ENCODE measurements at places on chromosomes 5 and 9.

- peak; percentile 98 for DNase-seq
These were observed 29.2 kb upstream of the TGFBI start for GRCh38 chr5:135999406-136000139.

DNA sequence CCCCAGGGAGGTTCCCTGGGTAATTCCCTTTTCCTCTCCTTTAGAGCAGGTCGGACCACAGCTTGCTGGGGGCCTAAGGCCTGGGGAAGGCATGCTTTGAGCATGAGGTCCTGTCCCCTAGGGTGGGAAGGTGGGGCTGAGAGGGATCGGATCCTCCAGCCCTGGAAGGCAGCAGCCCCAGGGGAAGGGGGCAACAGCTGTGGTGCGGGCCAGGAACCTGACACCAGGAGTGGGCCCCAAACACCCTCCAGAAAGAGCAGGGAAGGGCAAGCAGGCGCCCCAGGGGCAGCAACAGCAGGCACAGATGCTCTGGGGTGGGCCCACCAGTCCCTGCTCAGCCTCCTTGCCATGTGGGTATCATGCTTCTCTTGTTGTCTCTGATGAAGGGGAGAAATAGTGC, 3.2 kb upstream of the CORO2A start:
- no peak for DNase-seq

DNA sequence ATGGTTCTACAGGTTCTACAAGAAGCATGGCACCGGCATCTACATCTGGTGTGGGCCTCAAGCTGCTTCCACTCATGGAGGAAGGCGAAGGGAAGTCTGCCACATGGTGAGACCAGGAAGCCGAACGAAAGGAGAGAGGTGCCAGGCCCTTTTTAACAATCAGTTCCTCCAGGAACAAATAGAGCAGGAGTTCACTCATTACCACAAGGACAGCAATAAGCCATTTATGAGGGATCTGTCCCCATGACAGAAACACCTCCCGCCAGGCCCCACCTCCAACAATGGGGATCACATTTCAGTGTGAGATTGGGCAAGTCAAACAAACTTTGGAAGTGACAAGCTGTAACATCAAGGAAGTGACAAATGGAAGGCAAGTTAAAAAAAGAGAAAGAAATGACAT, 95.5 kb upstream of the PTPN3 start:
- no peak for DNase-seq

- DNase-seq = no peak
These were observed 129.2 kb downstream of the CRB2 start for GRCh38 chr9:123485216-123485615.

DNA sequence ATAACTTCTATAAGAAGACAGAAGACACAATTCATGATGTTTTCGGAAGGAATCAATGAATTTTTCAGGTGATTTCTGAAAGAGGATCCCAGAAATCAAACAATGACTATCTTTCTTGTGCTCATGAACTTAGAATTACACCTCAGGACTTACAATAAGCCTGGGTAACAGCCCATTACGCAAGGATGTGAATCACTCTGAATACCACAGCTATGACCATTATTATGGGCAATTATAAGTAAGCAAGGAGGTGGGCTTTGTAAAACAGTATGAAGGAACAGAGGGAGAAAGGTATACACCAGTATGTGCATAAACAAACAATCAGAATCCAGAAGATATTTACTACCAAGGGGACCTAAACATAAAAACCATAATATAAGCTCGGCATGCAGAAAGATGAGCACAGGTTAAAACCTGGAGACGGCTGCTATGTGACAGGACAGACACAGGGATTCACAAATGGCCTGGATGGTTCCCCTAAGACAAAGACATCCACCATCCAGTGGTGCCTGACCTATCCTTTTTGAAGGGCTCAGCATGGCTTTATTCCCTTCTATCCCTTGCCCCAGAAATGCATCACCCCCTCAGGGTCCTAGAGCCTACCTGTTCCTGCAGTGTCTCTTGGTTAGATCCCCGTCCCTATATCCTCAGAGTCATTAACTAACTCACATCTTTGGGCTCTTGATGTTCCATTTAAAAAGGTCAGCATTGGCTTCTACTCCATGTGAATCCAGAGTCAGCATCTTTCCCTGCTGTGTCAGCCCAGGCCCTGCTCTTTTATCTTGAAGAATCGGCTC, 21.8 kb upstream of the PPP2CA start:
- DNase-seq = peak; percentile 86

GRCh38 chr9:85931495-85931894, 9.5 kb upstream of the NAA35 start:
- DNase-seq = no peak

DNA sequence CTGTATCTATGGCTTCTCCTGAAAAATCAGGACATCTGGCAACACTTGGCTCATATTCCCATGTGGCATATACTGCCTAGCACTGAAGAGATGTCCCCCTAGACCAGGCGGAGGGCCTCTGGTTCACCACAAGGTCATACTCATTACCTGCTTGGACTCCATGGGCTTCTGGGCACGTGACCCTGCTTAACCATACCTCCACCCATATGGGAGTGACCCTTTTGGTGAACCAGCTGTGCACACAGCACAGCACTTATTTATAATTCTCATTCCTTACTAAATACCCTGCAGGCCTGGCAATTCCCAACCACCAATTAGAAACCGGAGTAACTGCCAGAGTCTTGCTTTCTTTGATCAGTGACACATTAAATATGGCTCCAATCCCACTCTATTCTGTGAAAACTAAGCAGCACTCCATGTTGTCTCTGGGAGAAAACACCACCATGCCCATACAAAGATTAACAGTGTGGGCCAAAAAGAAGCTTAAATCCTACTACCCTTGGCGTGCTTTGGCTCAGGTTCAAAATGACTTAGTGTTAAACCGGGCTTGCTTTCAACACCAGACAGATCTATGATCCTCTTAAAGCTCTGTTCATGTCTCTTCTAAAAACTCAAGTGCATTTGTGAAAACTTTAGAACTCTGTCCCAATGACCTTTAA, 57.7 kb downstream of the MTMR12 start:
- peak; percentile 70 for DNase-seq

DNA sequence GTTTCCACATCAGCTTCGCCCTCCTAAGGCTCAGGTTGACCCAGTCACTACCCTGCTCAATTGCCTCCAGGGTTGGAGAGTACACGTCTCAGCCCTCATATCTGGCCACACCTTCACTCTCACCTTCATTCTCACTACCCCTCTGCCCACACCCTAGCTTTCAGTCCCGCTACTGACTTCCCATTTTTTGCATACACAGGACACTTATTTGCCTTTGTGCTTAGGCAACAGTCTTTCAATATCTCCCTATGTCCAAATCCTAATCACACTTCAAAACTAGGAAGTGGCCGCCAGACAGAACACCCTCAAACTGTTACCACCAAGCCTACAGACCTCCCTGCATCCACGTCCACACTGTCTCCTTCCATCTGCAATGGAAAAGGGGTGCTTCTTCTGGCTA, 10.9 kb downstream of the MCTP1 start:
- DNase-seq = no peak

DNA sequence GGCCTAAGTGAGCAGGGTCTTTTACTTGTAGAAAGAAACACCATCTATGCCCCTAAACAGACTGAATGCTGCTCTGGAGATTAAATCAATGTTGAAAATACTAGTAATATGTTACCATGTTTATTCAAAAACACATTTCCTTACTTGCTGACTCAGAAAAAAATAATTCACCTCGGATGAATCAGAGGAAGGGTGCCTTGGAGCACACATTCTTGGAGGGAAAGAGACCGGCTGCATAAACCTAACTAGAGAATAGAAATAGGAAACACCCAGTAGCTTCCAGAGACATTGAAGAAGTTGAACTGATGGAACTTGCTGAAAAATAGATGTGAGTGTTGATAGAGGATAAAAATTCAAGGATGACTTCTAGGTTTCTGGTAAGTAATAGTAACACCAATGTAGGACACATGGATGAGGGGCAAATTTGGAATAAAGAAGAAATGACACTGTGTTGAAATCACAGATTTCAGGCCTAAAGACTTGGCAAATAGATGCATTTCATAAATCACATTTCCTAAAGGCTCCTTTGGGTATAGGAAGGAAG, 76.9 kb upstream of the MINAR2 start:
- DNase-seq = peak; percentile 87

GRCh38 chr5:116626945-116627679, 52.5 kb upstream of the SEMA6A start:
- DNase-seq = no peak

DNA sequence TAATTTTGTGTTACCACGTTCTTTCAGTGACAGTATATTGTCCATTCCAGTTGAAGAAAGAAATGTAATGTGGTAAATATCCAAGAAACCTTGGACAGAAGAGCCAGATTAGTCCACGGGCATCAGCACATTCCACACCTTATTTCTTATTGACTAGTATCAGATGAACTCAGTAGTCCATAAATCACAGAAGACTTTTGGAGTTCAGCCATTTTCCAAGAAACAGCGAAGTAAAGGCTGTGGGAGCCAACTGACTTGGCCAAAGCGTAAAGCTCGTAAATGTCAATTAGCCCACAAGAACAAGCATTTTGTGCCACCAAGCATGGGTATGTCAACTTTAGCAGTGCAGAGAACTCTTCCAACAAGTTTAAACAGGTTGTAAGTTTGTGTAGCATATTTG, 60.2 kb upstream of the STARD4 start:
- DNase-seq = no peak

DNA sequence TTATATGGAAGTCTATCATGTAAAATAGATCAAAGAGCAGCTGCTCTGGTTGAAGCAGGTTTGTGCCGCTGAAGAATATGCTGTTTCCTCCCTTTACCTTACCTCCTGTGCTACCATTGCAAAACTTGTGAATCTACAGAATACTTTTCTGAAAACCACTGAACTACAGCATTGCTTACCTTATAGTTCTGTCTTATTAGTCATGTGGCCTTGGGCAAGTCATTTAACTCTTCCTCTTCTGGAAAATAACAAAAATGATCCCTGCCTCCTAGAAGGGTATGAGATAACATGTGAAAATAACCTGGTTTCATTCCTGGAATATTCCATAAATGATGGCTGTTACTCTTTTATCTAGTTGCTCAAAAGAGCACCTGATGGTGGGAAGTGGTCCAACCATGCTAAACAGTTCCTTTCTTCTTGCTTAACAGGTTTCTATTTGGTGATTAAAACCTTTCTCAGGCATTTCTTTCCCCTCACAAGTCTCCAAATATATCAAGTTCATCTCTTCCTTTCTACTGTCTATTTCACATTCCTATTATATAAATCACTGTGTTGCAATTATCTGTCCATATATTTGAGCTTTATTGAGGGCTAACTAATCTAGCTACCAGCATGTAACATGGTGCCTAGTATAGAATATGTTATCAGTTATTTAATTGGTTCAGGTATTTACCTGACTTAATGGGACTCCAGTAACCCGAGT, 15.0 kb downstream of the TRIM32 start:
- DNase-seq = no peak

DNA sequence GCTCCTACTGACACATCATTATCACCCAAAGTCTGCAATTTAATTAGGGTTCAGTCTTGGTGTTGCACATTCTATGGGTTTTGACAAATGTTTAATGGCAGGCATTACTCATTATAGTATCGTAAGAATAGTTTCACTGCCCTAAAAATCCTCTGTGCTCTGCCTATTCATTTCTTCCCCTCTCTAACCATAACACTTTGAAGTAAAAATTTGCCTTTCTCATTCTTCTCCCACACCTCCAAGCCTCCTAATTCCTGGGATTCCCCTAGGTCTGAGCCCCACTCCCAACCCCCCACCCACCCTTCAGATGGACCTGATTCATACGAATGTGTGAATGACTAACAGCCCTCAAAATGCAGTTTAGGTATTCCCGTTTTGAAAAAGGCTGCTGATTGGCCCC, 18.4 kb downstream of the ENC1 start:
- DNase-seq = peak; percentile 39

DNA sequence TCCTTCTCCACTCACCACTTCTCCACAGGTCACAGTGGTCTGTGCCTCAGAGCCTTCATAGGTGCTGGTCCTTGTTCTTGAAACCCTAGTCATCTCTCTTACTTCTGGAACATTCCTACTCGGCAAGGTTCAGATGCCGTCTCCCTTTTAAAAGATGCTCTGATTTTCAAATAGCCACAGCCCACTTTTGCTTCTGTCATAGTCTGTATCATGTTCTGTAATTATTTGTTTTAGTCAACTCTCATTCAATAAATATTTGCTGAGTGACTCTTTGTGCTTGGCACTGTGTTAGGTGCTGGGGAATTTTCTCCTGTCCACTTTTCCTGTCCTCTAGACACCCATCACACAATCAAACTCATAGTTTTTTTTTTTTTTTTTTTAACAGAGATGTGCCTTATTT, 181.3 kb upstream of the IL12B start:
- DNase-seq = no peak

GRCh38 chr5:128777052-128777451, 188.2 kb upstream of the SLC27A6 start:
- DNase-seq = no peak

DNA sequence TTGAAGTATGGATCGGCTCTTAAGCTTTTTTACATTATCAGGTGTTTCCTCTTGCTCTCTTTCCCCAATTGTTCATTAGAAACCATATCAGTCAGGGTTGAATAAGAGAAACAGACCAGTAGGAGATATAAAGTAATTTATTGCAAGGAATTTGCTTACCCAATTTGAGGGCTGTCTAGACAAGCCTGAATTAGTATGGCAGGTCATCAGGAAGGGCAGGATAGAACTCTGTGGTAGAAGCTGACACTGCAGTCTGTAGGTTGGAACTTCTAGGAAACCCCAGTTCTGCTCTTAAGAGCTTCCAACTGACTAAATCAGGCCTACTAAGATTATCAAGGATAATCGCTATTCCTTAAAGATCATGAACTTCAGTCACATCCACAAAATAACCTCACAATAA, 24.3 kb downstream of the ISOC1 start:
- no peak for DNase-seq

- DNase-seq = no peak
These were observed 653.7 kb downstream of the MTRR start for GRCh38 chr5:8522646-8523045.

DNA sequence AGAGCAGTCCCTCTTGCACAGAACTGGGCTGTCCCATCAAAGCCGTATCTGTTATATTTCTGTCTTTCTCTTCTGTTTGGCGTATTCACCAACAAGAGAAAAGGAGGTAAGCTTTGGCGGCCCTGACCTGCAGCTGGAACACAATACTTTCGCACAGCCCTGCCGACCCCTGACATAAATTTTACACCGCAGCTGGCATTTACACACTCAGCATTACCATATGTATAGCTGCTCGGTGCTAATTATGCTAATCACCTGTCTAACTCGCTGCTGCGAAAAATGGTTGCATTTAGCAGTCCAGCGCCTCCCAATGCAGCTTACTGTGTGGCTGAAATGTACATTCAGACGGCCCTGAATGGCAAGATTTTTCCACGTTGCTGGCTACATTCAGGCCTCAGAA, 20.8 kb downstream of the PTCH1 start:
- DNase-seq = no peak

GRCh38 chr9:97954550-97954989, 16.6 kb upstream of the HEMGN start:
- DNase-seq = no peak

DNA sequence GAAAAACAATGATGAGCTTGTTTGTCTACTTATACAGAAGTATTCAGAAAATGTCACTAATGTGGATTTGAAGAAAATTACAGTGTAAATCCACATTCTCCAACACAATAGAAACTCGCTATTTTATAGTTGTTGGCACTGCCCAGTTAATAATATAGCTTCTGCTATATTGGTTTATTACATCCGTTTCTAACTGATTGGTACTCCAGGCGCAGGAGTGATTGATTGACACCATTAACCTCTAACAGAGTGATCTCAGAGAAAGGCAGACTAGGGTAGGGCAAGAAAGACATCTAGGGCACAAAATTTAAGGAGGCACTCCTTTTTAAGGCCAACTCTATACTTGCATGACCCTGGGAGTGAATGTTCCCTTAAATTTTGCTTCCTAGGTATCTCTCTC, 84.0 kb upstream of the MIER3 start:
- DNase-seq = no peak

GRCh38 chr5:15209053-15209762, 290.8 kb upstream of the FBXL7 start:
- no peak for DNase-seq

All from fibroblast of skin of right quadriceps (primary cell).